ENCODE measurements at places on chromosomes 11 and 22.

GRCh38 chr11:34564807-34565241, 51.2 kb upstream of the ELF5 start:
- no peak for DNase-seq

- DNase-seq: no peak
Observed at GRCh38 chr11:68325907-68326220, 13.5 kb downstream of the LRP5 start.

DNA sequence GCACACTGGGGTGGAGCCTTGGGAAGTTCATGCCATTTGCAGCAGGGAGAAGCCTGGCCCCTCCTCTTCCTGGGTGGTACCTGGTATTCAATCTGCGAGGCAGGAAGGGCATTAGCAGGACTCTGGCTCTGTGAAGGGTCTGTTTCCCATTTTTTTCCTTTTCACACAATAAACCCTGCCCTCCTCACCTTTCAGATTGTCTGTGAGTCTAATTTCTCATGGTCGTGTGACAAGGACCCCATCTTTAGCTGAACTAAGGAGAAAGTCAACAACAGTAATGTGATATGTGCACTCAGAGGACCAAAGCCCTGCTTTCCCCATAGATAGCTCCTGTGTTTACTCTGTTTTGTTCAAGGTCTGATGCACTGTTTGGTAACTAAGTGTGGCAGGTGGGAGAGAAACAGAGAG, 26.6 kb upstream of the CASP4 start:
- no peak for DNase-seq

DNA sequence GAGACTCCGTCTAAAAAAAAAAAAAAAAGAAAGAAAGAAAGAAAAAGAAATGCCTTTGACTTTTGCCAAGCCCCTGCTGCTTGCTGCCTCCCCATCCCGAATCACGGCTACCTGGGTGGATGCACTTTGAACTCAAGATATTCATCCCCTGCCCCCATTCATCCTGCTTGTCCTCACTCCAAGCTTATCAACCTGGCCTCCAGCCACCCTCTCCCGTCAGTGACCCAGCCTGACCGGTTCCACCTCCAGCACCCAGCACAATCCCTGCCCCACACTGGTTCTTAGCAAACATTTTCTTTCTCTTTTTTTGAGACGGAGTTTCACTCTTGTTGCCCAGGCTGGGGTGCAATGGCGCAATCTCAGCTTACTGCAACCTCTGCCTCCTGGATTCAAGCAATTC, 44.4 kb downstream of the CYTH4 start:
- no peak for DNase-seq

DNA sequence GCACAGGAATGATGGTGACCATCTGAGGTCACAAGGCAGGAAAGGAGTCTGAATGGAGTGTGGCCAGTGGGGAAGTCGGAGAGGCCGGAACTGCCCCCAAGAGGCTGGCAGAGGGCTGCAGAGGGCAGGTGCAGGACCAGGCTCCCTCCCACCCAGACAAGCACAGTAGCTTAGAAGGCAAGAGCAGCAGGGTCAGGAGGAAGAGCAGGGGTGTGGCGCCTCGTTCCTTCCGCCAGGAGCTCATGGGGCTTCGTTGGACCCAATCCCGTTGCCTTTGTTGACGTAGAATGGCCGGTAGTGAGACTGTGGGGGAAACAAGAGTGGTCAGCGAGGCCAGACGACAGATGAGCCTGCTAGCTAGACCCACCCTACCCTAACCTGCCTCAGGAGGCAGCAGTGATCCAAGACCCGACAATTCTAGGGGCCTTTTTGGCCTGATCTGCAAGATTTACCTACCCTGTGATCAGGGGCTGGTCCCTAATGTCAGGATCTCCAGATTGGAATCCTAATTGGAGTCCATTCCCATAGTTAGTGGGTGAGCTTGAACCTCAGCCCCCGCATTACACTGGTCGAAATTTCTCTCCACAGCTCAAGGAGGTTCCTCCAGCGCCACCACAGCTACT, 25.6 kb downstream of the TRIM29 start:
- no peak for DNase-seq

DNA sequence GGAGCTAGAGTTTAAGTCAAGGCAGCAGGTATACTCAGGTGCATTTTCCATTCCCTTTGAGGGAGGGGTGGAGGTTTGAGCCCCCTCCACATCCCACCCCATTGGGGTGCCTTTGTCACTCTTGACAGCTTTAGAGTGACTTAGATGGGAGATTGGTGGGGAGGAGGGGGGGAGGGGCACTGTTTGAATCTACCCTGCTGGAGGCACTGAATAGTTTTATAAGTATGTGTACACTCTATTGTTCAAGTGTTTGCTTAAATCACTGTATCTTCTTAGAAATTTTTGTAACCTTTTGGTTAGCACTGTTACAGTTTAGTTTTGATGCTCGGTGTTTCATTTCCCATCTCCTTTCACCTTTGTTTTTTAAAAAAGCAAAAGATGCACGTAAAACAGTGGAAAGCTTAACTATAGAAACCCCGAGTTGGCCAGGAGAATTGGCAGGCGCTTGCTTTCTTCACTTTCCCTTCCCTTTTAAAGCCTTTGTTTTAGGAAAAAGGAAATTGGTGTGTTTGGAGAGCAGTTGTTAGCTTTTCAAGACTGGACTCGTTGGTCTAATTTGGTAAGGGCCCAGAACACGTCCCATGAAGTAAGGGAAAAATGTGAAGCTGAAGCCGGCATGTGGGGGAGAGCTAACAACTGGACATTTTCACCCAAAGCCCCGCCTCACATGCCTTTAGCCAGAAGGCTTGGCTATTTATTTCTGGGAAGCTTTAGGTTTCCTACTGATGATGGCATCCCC, 42.8 kb downstream of the TNRC6B start:
- DNase-seq: no peak

- no peak for DNase-seq
Observed at GRCh38 chr11:120403966-120404365, 67.8 kb downstream of the ARHGEF12 start.

DNA sequence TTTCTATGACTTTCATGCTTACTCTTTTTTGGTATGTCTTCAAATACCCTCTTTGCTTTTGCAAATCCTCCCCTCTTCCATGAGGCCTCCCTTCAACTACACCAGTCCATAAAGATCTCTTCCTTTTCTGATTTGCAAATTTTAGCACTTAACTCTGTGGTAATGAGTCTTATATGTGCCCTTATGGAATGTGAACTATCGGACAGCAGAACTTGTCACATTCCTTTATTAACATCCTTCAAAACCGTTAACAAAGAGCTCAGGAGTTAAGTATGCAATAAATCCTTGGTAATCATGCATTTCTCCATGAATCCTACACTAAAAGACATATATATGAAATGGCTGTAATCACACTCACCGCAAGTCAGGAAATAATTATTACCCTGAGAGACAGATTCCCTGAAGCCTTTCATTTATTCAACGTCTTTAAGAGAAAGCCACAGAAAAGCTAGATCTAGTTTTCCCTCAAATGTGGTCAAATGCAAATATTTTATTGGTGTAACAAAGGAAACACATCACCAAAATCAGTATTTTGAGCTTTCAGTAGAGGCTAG, 7.4 kb downstream of the CLNS1A start:
- no peak for DNase-seq

- DNase-seq: no peak
Observed at GRCh38 chr22:25420925-25421904, 143.3 kb upstream of the GRK3 start.

DNA sequence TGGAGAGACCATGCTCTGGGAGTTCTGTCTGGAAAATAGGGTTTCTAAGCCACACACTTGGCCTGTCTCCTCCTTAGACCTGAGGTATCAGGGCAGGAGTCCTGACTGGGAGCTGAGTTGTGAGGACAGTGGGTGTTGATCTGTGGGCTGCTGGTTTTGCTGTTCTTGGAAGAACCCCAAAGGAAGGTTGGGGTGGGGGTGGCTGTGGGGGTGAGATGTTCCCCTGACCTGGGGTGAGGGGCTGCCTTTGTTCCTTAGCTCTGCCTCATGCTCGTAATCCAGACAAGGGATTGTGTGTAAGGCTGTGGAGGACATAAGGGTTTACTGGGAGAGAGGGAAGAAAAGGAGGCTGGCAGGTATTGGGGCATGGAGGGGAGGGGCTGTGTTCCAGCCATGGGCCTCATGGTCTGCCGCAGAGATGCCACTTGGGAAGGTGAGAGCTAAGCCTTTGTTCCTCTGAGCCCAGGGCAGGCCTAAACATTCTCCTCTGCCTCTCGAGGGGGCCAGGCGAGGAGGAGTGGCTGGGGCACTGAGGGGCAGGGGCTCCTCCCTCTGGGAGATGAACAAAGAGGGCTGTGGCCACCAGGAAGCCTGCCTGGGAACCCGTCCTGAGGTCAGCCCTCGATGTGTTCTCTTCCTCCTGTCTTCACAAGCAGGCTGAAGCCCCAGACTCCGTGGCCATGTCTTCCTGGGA, 4.4 kb downstream of the OTOG start:
- DNase-seq: no peak

DNA sequence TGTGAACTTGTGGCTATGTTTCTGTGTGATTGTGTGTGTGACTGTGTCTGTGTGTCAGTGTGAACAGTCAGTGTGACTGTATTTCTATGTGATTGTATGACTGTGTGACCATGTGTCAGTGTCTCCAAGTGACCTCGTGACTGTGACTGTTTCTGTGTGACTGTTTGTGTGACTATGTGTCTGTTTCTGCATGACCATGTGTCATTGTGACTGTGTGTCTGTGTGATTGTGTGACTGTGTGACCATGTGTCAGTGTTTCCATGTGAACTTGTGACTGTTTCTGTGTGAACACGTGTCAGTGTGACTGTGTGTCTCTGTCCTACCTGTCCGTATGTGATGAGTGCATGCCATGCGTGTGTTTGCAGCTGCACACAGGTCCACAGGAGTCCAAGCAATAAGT, 8.8 kb upstream of the PKNOX2 start:
- no peak for DNase-seq

- DNase-seq: no peak
Observed at GRCh38 chr11:124625504-124626168, 3.0 kb downstream of the TBRG1 start.

DNA sequence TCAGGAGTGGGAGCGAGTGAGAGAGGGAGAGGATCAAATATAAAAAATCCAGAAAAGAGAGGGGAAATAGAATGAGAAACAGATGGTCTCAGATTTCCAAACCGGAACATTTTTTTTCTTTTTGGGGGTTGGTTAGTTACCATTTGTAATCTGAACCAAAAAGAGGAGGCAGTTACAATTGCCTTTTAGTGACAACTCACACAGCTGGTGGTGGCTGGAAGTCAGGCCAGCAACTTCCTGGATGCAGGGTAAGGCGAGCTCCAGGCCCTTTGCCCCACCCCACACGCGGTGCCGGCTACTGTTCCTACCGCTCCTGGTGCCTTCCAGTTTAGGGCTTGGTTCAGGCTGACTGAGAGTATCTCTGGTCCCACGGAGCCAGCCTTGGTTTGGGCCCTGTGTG, 21.0 kb upstream of the UBASH3B start:
- no peak for DNase-seq

GRCh38 chr22:35802885-35803284, 85.2 kb downstream of the APOL5 start:
- DNase-seq: no peak

DNA sequence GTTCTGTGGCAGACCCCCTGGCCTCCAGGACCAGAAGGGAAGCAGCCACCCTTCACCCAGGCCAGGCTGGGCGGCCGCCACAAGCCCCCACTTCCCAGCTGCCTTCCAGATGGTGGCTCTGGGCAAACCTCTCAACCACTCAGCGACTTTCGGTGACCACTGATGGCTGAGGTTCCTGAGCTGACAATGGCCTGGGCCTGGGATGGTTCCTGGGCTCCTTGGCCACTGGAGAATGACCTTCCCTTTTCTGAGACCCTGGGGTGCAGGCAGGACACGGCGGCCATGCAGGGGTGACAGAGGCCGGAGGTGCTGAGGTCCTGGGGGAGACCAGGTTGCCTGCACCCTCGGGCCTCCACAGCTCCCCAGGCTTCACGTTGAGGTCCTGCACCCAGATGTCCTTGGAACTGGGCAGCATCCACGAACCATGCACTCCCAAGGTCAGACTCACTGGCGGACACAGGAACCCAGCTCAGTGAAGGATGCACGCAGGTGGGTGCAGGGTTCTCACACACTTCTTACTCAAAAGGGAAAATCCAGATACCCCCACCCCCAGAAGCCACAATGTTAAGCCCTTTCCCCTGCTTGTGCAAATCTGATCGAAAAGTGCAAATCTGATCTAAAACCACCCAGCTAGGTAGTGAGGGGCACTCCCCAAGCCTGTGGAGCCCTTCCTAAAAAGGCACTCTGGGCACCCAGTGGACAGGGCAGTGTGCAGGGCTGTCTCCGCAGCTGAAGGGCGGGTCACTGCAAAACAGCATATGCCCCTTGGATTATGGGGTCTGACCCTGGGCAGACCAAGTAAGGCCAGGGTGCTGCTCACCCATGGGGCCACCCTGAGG, 13.9 kb upstream of the PHLDA2 start:
- no peak for DNase-seq

- no peak for DNase-seq
Observed at GRCh38 chr11:105432241-105432995, 177.5 kb upstream of the GRIA4 start.

DNA sequence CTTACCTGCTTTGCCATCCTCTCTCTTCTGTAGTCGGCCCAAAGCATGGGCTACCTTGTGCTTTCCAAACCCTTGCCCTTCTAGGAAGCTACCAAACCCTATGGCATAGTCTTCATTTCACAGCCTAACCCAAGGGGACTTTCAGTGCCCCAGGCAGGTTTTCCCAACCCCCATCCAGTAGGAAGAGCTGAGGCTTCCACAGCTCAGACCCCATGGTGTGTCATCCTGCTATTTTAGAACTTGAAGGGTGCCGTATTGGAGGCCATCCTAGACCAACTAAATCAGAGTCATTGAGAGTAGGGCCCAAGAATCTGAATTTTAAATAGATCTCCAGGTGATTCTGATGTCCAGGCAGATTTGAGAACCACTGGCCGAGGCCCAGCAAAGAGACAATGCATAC, 31.9 kb upstream of the TUB start:
- no peak for DNase-seq

- DNase-seq: no peak
Observed at GRCh38 chr11:111748035-111748804, 18.0 kb downstream of the PPP2R1B start.

DNA sequence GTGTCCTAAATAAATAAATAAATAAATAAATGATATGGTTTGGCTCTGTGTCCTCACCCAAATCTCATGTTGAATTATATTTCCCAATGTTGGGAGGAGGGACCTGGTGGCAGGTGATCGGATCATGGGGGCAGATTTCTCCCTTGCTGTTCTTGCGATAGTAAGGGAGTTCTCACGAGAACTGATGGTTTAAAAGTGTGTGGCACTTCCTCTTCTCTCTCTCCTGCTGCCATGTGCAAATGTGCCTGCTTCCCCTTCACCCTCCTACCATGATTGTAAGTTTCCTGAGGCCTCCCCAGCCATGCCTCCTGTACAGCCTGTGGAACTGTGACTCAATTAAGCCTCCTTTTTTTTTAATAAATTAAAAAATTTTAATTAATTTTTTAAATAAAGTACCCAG, 138.2 kb downstream of the FBXO7 start:
- no peak for DNase-seq

- DNase-seq: no peak
Observed at GRCh38 chr11:134126217-134126822, 57.4 kb downstream of the JAM3 start.

- no peak for DNase-seq
Observed at GRCh38 chr11:93849751-93850593, 446 bp downstream of the VSTM5 start.

- DNase-seq: no peak
Observed at GRCh38 chr11:112425121-112425520, 164.5 kb upstream of the PLET1 start.
